Epithelial cell of prostate (primary cell): ENCODE measurements at places on chromosomes 5 and 9.

DNA sequence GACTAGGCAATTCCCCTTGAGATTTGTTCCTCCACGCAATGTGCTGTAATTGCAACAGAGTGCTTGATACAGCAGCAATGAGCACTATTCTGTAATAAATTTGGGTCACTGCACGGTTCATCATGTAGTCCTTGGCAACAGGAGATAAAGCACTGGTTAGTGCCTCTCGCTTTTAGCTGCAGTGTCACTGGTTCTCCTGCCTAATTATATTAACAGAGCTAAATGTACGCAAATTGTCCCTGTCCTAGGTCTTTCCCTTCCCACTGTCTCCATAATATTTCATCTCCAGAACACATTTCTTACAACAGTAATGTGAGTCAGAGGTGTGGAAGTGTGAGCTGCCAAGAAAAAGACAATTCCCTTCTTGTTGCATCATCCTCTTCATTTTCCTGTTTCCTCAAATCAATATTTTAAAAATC lies 553.1 kb downstream of the ZNF608 start:
- no peak for DNase-seq

GRCh38 chr9:126431077-126431742 lies 104.6 kb downstream of the MVB12B start:
- no peak for DNase-seq

DNA sequence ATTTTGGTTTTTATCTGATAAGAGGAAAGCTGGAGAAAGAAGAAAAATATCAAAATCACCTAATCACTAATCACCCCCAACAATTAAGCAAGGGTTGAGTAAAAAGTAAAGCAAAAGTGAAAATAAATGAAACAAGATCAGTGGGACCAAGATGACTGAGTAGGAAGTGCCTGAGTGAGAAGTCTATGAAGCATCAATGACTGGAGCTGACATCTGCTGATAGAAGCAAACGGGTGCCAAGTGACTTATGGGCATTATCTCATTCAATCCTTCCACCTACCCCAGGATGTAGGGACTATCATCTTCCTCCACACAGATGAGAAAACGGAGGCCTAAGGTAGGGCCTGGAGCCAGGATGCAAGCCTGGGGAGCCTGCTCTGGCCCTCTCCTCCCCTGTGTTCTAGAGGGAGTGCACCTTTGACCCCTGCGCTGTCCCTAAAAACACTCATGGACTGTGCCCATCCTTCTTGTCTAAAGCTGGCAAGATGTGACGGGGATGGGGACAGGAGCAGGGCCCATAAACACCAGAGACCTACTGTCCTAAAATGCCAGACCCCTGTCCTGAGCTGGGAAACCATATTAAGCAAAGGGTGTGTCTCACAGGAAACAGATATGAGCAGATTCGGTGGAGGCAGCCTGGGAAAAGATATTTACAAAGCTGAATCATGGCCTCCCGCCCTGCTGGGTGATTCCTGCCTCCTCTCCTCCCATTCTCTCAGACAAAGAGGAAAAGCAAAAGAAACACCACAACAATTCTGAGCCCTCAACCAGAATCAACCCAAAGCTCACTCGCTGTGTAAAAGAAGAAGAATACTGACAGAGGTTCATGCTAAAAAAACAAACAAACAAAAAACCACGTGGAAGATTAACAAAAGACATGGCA lies 116.0 kb downstream of the AUH start:
- DNase-seq: no peak

- DNase-seq: no peak
Measured at GRCh38 chr9:34479431-34479866, 20.8 kb downstream of the DNAI1 start.

DNA sequence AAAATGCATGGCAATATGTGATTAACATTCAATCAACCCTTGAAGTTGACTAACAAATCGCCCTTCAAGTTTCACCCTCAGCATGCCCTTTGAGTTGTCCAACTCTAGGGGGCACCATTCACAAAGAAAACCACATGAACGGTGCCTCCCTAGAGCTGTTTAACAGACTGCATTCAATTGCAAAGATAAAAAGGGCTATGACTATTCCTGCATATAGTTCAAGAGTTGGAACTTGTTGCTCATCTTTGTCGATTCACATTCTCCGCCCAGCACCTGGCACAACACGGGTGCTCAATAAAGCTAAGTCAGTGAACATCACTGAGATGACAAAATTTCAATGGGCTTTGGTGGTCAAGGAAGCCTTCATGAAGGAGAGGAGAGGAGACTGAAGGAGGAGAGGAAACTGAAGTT lies 69.6 kb upstream of the SLC30A5 start:
- peak; percentile 14 for DNase-seq

DNA sequence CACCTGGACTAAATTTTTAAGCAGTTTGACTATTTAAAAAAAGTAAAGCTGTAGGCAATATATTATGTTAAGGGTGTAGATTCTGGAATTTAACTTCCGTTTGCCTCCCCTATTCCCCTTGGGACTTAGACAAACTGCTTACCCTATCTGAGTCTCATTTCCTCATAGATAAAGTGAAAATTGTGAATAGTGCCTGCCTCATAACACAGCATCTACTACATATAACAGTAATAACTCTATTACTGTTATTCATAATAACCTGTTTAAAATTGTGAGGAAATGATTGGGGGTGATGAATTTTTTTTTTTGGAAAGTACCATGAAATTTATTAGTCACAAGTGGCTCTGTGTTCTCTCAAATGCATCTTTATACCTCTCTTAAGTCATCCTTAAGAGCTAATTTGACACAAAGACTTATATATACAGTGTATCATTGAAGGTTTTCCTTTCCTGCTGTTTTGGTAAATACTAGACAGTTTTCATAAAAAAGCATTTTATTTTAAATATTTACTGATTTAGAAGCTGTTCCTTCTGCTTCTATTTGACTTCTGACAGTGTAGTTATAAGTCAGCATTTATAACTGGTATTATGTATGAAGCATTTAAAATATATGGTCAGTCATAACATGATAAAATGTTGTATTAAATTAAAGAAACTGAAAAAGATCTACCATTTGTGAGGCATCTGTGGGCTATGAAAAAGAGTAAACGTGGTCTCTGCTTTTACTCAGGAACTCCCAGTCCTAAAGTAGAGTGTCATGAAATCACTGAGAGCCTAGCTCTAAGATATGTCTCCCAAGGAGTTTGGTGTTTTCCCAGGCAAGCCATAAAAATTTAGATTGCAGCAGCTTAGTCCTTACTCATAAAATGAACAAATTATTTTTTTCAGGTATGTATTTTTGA lies 46.4 kb downstream of the MCCC2 start:
- no peak for DNase-seq
